Activated CD4-positive, alpha-beta memory T cell treated with anti-CD3 and anti-CD28 coated beads, Interleukin-2, amount 10 ng/mL, durations not matched to agents 7 days and 5 days (primary cell): ENCODE measurements at places on chromosomes 3 and 15. TPM values are rescaled to one million over a fixed set of nuclear protein-coding genes. Genes with fewer than 3 reads are reported as not detected.

The UROC1 gene
- not detected for total RNA-seq

The REC114 gene
- total RNA-seq: not detected

The TRH gene
- not detected for total RNA-seq

The RLBP1 gene
- total RNA-seq: not detected

The RGMA gene
- 0.18 TPM for total RNA-seq

The SEMA3F gene
- total RNA-seq: not detected

The MST1R gene
- 2.6 TPM for total RNA-seq

The BTD gene
- total RNA-seq: 11.7 TPM

The RBP2 gene
- total RNA-seq: not detected

The CYP1A2 gene
- total RNA-seq: not detected

The CEP97 gene
- total RNA-seq: 25.8 TPM

The CHCHD6 gene
- total RNA-seq: 4.0 TPM

The CCNB2 gene
- 96.3 TPM for total RNA-seq

The GCHFR gene
- total RNA-seq: 39.6 TPM

The HRG gene
- not detected for total RNA-seq

The PLIN1 gene
- 0.15 TPM for total RNA-seq
